ENCODE measurements at places on chromosomes 1 and 21.

DNA sequence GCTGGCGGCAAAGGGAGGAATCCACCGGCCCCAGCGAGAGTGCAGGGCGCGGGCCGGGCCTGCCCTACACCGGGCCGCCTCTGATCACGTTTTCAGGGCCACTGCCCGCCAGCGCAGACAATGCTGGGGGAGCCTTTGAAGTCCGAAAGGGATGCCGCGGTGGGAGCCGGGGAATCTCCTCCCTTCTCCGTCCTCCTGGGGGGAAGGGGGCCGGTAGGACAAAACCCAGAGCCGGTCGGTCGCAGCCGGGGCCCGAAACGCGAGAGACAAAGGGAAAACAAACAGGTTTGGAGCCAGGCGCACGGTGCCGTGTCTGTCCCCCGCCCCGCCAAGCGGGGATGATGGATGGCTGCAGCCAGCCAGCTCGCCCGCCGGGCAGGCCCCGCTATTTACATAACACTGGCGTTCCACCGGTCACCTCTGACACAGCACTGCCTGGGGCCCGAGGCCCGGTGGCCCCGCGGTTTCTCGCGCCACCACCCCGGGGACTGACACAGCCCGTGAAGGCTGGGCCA is 92.0 kb downstream of the CASZ1 start:
- no peak for DNase-seq

GRCh38 chr1:42964044-42964812 is 5.6 kb upstream of the SLC2A1 start:
- DNase-seq: no peak

DNA sequence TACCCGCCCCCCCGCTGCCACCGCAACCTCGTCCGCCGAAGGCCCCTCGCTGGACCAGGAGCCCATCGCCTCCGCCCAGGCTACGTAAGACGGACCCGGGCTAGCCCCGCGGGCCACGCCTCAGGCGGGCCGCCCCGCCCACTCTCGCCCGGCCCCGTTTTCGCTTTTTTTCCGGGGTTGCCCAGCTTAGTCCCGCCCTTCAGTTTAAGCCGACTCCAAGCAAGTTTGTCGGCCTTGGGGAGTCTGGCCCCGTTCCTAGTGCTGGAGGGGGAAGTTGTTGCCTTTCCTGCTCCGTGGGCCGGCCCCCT is 3.0 kb downstream of the RUSC1 start:
- DNase-seq: no peak

DNA sequence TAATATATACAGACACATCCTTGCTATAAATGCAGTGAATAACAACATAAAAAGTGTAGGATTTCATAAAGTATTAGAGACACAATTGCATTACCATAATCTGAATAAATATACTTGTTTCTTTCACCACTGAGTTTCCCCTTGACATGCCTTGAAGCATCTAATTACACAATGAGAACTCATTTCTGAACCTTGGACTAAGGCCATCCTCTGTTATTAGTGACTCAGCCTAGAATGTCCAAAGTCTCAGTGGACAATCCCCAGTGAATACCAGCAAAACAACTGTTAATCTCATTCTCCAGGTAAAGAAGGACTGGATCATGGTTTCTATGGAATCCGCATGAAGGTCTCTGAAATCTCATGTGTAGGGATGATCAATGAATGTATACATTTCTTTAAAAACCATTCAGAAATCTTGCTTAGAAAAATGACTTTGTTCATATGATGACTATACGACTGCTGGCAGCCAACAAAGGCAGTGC is at the start of gene OR2L5:
OR2L5 (plus strand) TSS at position 432 of the 482 bp plus-strand sequence. CDS start 8,288 bp downstream, outside the sequence.
- DNase-seq: no peak

- DNase-seq: no peak
These were observed 22.0 kb upstream of the RCAN1 start for GRCh38 chr21:34636961-34637360.

- DNase-seq: no peak
These were observed 5.2 kb upstream of the LRRC53 start for GRCh38 chr1:74517599-74518051.

- peak; percentile 17 for DNase-seq
These were observed 139.4 kb downstream of the DHRS3 start for GRCh38 chr1:12478612-12478985.

- DNase-seq: no peak
These were observed 1.2 kb upstream of the LHX9 start for GRCh38 chr1:197915862-197916499.

- no peak for DNase-seq
These were observed 113.4 kb downstream of the MAB21L3 start for GRCh38 chr1:116224561-116224960.

DNA sequence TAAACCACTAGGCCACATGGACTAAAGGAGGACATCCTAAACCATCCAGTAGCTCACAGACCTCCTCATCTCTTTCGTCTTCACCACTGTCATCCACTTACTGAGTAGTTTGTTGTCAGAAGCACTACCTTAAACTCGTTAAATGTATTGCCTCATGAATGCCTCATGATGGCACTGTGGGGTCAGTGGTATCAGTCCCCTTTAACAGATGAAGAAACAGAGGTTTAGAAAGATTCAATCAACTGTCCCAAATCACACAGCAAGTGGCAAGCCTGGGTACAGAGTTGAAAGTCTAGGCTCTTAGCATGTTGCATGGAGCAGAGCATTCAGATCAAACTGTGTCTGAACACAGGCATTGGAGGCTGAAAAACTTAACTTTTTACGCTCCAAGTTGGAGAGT is 183.6 kb upstream of the KIAA0040 start:
- no peak for DNase-seq

DNA sequence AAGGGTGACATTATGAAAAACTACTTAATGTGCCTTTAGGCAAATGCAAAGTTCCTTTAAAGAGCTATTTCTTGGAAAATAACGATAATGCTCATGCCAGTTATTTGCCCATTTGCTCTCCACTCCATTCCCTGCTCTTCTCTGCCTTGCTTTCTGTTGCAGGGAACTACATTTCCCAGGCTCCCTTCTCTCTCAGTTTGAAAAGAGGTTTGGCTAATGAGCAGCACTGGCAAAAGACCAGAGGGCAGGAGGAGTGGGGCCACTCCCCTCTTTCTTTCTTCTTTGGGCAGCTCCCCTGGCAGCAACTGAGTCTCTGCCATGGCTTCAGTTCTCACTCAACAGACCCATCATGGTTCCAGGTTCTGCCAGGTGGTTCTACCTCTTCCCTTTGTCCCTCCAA is 130.5 kb downstream of the RWDD3 start:
- DNase-seq: no peak

DNA sequence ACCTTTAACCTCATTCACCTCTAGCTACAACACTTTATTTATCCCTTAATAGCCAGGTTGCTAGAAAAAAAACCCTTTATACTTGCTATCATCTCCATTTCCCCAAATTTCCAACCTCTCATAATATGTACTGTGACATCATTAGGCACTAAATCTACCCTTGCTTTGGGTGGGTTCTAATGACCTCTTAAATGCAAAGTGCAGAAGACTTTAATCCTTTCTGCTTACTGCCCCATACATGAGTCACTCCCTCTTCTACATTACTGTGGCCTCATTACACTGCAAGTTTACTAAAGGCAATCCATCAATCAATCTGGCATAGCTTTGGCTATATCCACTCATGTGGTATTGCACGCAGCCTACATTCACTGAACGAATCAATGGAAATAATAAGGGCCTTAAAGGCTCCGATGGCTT is 353.3 kb downstream of the SMYD3 start:
- no peak for DNase-seq

- no peak for DNase-seq
These were observed 1.8 kb downstream of the PEX11B start for GRCh38 chr1:145916745-145917144.

DNA sequence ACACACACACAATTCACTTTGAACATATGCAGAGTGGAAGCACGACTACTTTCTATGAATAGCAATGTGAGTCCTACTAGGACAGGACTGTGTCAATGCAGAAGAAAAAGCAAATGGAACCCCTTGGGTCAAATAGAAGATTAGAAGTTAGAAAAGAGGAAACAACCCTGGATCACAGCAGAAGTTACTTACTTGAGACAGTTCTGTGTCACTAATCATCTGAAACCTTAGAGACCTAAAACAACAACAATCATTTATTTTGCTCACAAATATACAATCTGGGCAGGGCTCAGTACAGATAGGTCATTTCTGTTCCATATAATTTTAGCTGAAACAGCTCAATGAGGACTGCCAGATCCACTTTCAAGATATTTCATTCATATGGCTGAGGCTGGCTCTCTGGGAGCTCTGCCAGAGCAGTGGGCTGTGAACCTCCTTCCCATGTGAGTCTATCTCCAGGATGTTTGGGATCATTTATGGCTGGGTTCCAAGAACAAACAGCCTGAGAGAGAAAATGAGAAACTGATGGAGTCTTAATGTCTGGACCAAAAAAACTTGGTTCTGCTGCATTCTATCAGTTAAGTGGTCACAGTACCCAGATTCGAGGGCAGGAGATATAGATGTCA is 42.5 kb upstream of the IL10 start:
- no peak for DNase-seq

GRCh38 chr1:59846209-59846894 is 31.6 kb downstream of the HOOK1 start:
- no peak for DNase-seq

GRCh38 chr1:232422098-232422497 is 207.8 kb downstream of the SIPA1L2 start:
- no peak for DNase-seq
